Activated naive CD4-positive, alpha-beta T cell (primary cell): ENCODE measurements at places on chromosomes 12 and 14.

DNA sequence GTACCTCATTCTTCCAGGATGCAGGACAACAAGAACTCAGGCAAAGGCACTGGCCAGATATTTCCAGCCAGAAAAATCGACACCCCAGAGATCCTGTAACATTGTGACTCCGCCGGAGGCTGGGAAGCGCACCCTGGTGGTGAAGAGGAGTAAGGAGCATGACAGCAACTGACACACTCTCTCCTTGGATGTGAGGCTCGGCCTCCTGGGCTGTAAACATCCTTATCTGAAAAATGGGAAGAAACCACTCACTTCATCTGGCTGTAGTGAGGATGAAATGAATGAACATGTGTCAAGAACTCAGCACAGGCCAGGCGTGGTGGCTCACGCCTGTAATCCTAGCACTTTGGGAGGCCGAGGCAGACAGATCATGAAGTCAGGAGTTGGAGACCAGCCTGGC is 27.5 kb downstream of the TCHP start:
- no peak for DNase-seq

- DNase-seq, result no peak
Measured at GRCh38 chr12:1922075-1922709, 3.7 kb upstream of the CACNA2D4 start.

- no peak for DNase-seq
Measured at GRCh38 chr14:65500075-65500474, 87.5 kb downstream of the FUT8 start.

GRCh38 chr14:86035882-86036281 is 505.9 kb downstream of the FLRT2 start:
- DNase-seq, result no peak

DNA sequence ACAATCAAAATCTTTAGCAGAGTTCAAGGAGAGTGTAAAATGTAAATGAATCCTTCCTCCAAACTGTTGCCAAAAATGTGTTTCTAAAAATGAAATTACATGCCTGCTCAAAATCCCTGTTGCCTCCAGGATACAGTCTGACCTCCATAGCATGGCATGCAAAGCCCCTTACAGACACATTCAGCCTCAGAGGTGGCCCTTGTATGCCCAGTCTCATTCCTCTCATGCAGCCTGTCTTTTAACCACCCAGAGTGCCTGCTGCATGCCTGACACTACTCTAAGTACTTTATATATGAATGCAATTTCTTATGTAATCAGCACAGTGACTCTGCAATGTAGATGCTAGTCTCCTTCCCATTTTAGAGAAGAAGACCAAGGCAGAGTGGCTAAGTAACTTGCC is 24.4 kb upstream of the PTPRQ start:
- DNase-seq, result no peak

DNA sequence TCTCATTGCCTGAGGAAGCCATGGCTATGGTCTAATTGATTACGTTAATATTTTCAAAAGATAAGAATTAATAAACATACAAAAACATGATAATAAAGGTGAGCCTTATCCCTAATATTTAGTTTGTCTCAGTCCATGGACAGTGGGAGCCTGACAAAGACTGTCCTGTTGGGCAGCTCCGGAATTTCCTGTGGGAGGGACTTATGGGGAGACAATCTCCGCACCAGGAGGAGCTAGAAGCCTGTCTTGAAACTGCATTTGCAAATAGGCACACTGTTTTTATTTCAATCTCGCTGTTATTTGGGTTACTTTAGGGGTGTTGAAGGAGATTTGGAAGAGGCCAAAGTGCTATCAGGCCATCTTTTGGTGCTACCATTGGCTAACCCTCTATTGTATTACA is 50.8 kb upstream of the ZDHHC17 start:
- no peak for DNase-seq

DNA sequence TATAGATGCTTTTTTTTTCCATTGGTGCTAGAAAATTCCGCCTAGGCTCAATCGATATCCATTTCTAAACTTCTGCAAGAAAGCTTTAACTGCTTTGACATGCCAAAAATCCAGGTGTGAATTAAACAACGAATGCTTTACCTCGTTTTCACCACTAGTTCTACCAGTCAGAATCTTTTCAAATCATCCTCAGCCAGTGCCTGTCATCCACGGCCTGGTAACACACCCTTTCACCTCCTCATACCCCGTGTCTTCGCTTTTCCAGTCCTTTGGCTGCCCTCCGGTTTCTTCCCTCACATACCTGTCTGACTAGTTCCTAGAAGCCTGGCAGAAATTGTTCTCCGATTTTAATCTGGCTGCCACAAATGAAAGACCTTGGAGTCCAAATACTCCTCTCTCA is 1.4 kb upstream of the PHC1 start:
- no peak for DNase-seq

DNA sequence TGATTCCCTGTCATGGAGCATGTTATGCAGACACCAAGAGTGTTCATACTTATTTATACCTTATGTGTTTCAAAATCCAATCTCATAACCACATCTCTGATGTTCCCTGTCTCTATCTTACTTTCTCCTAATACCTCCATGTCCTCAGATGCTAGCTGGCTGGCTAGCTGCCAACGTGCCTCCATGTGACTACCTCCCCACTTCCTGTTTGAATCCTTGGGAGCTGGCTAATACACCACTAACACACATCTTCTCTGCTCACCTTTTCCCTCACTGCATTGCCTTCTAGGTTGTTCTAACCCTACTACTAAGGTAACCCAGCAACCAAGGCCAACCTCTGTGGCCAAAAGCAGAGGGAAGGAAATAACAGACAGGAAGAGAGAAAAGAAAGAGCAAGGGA is 27.3 kb downstream of the TTC5 start:
- no peak for DNase-seq

GRCh38 chr12:9214534-9214933 is 6.3 kb upstream of the PZP start:
- DNase-seq, result no peak

DNA sequence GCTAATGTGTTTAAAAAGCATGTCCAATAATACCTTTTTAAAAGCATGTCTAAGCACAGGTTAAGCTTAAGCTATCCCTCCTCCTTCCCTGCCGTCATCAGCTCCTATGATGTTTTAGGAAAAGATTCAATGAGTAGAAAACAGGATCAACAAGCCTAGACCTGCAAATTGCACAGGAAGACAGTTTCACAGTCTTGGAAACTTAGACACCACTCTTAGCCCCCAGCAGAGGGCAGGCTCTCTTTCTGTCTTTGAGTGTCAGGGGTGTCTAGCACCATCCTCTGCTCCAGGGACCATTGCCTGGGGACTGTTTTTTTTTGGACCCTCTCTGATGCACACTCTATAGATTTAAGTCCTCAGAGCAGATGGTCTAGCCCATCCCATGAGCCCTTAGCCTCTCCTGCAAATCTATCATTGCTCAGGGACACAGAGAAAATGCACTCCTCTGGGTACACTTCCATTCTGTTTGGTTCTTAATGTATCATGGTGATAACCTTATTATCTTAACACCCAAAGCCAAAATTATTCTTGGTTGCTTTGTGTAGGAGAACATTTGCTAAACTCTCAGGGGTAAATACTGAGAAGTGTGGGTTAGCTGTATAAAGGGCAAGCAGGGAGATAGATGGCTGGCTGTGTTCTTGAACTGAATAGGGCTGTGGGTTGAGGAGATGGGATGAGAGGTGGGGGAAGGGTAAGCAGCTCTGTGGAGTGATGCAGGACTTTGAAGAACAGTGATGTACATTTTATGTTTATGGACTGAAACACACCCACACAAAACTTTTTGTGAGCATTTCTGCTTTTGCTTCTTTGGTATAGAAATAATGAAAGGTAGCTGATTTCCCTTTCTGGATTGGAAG is 259.9 kb upstream of the DDHD1 start:
- DNase-seq, result no peak

GRCh38 chr14:102292441-102292840 is 12.5 kb downstream of the MOK start:
- DNase-seq, result no peak

- peak; percentile 30 for DNase-seq
Measured at GRCh38 chr12:96195845-96196451, 1.8 kb downstream of the ELK3 start.

GRCh38 chr12:3431686-3432085 is 59.3 kb upstream of the PRMT8 start:
- no peak for DNase-seq

GRCh38 chr14:69876221-69876847 is 2.9 kb upstream of the SMOC1 start:
- no peak for DNase-seq

- no peak for DNase-seq
Measured at GRCh38 chr12:62530596-62530995, 64.0 kb downstream of the MON2 start.

DNA sequence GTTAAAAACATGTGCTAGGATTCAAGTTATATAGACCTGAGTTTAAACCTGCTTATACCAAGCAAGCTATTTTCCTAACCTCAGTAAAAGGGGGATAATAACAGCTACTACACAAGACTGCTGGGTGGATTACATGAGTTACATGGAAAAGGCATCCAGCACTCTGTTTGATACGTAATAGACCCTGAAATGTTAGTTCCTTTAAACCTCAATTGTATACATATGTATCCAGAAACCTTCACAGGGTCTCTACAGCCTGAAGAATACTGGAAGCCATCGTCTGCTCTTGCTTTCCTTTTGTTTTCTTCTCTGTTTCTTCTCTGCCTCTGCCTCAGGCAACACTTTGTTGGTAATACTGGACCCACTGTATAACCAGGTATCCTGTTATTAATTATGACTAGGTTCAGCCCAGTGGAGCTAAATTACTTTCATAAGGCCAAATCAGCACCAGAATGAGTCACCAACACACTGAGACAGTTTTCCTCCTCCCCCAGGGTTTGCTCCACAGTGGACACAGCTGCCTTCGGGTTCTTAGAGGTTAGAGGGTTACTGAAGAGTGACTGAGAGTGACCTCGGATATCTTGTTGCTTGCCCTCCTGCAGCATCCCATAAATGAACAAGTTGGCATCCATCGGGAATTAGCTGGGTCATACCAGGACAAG is 127.1 kb downstream of the CAPZA3 start:
- DNase-seq, result no peak

GRCh38 chr14:103395244-103395643 is 10.0 kb downstream of the MARK3 start:
- DNase-seq, result no peak

DNA sequence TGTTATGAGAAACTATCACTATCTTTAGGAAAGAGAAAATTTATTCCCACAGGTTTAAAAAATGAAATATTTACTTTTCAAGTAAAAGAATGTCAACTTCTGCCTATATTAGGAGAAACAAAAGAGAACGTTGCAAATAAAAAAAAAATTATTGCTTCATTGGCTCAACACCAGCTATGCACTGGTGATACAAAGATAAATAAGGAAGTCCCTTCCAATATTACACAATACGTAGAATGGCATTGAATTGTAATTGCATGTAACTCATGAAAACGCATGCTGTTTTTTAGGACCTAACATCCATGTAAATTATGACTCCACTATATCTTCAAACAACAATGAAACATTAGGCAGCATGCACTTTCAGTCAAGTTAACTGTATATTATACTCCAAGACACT is 56.4 kb upstream of the RERGL start:
- no peak for DNase-seq

DNA sequence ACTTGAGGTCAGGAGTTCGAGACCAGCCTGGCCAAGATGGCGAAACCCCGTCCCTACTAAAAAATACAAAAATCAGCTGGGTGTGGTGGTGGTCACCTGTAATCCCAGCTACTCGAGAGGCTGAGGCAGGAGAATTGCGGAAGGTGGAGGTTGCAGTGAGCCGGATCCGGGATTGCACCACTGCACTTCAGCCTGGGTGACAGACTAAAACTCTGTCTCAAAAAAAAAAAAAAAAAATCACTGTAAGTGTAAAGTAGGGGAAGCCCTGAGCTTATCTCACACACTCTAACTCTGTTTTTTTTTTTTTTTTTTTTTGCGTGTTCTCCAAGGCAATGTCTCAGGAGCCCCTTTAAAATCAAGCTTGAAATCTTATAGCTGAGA is 421 bp upstream of the RBMS2 start:
- DNase-seq, result no peak

DNA sequence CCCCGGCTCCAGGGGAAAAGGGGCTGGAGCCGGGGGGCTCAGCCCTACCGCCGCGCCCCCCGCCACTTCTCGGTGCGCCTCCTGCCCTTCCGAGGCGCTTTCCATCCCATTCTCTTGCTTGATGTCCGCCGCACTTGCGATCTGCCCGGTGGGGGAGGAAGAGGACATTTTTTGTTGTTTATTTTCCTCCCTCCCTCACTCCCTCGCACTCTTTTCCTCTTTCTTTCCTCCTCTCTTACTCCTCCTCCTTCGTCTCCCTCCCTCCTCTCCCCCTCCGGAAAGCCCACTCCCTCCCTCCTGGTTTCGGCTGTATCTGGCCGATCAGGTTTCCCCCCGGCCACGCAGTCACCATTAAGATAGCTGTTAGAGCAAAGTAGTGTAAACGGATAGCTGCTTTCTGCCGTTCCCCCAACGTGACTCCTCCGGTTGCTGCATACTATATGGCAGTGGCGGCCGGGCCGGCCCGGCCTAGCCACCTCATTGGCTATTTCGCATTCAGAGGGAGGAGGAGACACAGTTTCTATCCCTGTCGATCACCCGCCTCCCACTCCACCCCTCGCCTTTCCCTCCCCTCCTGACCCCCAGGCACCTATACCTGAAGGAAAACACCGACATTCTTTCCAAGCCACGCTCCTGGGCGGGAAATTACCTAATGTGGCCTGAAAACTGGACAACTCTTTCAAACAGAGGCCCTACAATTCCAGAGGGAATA is at the start of gene SIX4:
Gene SIX4 (minus strand): TSS at position 445 of the 712 bp plus-strand sequence. CDS start 277 bp downstream, at position 168.
- DNase-seq, result no peak

DNA sequence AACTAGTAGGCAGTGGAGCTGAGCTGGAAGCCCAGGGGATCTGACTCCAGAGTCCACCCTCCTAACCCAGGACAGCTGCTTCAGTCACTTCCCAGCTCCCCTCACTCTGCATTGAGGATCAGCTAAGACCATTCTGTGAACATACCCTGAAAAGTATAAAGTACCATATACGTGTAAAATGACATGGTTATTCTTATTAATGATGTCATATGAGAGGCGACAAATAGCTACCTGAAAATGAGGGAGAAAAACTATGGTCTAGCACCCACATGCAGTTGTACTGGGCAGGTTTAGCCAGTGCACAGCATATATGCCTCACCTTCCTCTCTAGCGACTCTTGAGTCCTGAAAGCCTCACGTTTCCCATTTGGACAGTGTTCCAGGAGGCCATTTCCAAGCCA is 461.9 kb downstream of the RAD51B start:
- no peak for DNase-seq

DNA sequence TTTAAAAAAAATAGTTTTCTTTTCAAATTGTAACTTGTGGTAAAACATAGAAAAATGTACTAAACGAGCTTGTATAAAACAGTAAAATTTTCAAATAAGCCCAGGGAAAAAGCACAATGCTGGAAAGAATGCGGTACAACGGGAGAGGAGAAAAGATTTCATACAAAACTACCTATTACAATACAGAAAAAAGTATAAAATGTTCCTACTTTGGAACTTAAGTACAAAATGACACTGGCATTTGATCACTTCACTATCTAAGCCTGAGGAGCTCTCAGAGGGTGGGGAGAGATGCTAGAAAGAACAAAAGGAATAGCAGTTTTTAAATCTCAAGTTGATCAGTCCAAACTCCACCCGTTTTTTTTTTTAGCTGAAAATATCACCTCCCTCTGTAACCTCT is 39.5 kb upstream of the COL2A1 start:
- DNase-seq, result no peak
